ENCODE measurements at places on chromosomes 4 and X. TPM values are rescaled to one million over a fixed set of nuclear protein-coding genes. Genes with fewer than 3 reads are reported as not detected.

Gene FNIP2
- total RNA-seq: 5.0 TPM

Gene TIMP1
- total RNA-seq: 283 TPM

Gene GABRE
- 21.9 TPM for total RNA-seq

Gene PNMA5
- not detected for total RNA-seq

Gene OTC
- total RNA-seq: not detected

Gene PPP1R3F
- total RNA-seq: 1.2 TPM

Gene STBD1
- total RNA-seq: 6.4 TPM

Gene ARMCX5
- total RNA-seq: 8.3 TPM

Gene ETDB
- not detected for total RNA-seq

Gene PNMA3
- total RNA-seq: 0.25 TPM

Gene GPRASP1
- total RNA-seq: 0.47 TPM

Gene EFHC2
- 0.31 TPM for total RNA-seq

Gene MAGEA12
- 0.19 TPM for total RNA-seq

Gene COL25A1
- not detected for total RNA-seq

Gene GPR50
- total RNA-seq: 0.22 TPM

Gene TRPC5OS
- not detected for total RNA-seq

Gene CXXC4
- not detected for total RNA-seq

Gene CXCL10
- total RNA-seq: 0.12 TPM

Gene GAGE13
- not detected for total RNA-seq

Gene GAB1
- total RNA-seq: 1.8 TPM

Gene NWD2
- not detected for total RNA-seq

Gene NAA11
- not detected for total RNA-seq

Gene ITM2A
- 0.38 TPM for total RNA-seq

Gene COX7B2
- total RNA-seq: not detected

Gene FRMD7
- not detected for total RNA-seq

Gene ELMOD2
- 9.4 TPM for total RNA-seq

Gene CNKSR2
- 4.3 TPM for total RNA-seq

Gene VCX
- not detected for total RNA-seq

Gene NIPAL1
- 1.2 TPM for total RNA-seq

Gene FREM3
- not detected for total RNA-seq

Measured in A549 treated with CpdA at 1 μM for 4 hours (cell line).